ENCODE measurements at places on chromosomes 5 and 9.

DNA sequence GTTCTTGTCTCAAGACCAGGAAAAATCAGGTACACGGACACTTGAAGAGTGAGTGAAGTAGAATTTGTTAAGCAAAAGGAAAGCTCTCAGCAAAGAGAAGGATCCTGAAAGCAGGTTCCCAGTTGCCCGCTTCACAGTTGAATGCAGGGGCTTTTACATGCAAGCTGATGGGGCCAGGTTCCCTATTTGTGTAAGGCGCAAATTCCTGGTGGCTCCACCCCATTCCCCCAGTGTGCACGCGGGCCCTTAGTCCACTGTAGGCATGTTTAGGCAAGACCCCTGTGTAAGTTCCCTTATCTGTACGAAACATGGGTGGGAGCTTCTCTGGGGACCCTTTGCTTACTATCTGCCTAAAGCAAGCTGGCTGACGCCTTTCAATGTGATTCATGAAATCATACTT is 2.7 kb upstream of the AGTPBP1 start:
- no peak for DNase-seq

- DNase-seq = no peak
Measured at GRCh38 chr9:23842565-23843129, 16.6 kb upstream of the ELAVL2 start.

- no peak for DNase-seq
Measured at GRCh38 chr5:107499776-107500175, 171.0 kb downstream of the EFNA5 start.

DNA sequence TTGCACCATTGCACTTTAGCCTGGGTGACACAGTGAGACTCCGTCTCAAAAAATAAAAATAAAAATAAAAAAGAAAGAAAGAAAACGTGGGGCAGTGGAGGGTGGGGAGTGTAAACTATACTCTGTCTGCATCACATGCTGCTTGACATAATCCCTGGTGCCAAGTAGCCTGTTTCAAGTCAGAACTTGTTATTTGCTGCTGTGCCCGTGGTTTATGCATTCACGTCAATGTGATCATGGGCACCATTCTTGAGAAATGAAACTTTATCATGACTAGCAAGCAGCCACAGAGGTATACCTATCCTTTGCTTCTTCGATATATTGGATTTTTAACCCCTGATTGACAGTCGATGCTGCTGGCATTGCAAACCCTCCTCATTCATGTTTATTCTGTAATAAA is 4.1 kb upstream of the SMU1 start:
- no peak for DNase-seq

DNA sequence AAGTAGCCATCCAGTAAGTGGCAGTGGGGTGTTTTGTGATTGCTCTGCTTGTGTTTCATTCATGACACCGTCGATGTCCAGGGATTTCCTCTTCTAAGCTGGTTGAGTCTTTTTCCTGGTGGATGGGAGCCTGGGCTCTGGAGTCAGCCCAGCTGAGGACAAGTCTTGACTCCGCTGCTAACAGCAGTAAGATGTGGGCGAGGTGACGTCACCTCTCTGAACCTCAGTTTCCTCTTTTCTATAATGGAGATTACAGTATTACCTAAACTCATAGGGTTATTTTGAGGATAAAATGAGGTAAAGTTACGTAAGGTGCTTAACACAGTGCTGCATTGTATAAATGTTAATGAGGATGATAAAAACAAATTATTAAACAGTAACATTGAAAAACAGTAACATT is 21.3 kb downstream of the FGF1 start:
- DNase-seq = no peak

GRCh38 chr5:138223532-138223931 is 10.4 kb upstream of the CDC23 start:
- no peak for DNase-seq

DNA sequence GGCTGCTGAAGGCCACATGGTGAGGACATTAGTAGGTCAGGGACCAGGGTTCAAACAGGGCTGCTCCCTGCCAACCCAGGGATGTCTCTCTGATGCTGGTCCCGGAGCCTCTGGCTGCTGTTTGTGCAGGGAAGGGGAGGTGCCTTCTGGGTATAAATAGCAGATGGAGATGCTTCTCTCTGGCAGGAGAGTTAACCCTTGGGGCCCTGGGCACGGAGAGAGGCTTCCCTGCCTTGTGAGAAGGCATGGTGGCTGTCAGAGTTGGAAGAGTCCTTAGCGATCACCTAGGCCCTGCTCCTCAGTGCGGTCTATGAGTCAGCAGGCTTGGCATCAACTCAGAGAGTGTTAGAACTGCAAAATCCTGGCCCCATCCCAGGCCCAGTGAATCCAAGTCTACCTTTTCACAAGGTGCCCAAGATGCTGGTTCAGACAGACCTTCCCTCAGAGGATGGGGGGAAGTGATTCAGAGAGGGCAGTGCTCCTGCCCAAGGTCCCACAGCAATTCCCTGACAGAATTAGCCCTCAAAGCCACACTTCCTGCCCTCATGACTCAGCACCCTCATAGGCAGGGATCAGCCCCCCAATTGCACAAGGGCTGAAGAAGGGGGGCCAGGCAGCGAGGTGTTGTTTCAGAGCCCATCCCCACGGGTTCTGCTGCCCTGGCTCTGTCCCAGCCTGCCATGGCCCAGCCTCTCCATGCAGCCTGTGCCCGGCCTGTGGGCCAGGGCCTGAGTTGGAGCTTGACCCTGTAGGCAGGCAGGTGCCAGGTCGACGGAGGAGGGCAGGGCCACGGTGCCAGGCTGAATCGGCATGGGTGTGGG is 25.6 kb downstream of the CAMK2A start:
- no peak for DNase-seq

DNA sequence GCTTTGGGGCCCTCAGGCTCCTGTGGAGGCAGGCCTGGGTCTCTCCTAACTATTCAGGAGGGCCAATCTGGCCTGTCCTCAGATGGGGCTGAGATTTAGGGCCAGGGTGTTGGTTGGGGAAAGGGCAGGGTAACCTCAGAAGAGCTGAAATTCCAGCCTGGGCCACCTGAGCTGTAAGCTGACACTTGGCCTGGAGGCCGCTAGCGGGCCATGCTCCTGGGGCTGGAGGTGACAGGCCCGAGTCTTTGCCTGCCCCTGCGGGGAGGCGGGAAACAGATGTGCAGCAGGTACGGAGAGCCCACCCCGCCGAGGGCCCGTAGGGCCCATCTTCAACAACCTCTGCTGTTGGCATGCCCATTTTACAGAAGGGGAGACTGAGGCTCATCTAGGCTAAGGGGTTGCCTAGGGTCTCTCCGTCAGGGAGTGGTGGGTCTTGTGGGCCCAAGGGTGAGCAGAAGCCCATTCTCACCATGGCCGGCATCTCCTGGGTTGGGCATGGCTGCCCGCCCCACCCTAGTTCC is 69.5 kb downstream of the RXRA start:
- no peak for DNase-seq

DNA sequence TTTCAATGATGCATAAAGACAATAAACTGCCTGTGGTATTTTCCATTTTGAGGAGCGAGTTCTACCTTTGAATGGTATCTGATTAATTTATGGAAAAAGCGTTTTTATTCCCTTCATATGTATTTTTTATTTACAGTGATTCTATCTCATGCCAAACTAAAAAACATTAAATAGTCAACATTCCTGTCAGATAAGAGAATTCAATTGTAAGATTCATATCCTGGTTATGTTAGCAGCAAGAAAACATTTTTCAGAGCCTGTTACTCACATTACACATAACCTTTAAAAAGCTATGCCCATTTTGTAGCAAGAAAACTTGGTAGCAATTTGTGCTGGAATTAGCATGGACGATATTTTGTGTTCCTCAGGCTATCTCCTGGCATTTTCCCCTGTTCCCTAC is 55.1 kb upstream of the PRLR start:
- DNase-seq = no peak

DNA sequence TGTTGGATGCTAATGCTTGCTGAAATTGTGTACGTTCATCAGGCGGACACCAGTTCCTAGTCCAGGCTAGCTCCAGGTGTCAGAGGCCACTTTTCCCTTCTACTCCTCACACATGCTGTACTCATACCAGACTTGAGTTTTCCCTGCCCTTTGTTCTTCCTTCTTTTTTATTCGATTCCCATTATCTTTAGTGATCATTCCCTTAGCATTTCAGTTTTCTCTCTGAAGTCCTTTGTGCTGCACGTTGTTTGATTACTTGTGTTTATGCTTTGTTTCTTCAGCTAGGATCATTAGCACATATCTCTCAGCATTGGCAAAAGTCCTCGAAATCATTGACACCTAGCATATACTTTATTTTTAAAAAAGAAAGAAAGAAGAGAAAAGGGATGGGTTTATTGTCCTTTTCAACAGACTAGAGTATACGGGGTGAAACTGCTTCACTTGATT is 409 bp upstream of the COX7C start:
- DNase-seq = no peak

GRCh38 chr9:95452176-95452575 is 64.6 kb downstream of the PTCH1 start:
- no peak for DNase-seq

- no peak for DNase-seq
Measured at GRCh38 chr5:33852319-33852718, 39.5 kb downstream of the ADAMTS12 start.

DNA sequence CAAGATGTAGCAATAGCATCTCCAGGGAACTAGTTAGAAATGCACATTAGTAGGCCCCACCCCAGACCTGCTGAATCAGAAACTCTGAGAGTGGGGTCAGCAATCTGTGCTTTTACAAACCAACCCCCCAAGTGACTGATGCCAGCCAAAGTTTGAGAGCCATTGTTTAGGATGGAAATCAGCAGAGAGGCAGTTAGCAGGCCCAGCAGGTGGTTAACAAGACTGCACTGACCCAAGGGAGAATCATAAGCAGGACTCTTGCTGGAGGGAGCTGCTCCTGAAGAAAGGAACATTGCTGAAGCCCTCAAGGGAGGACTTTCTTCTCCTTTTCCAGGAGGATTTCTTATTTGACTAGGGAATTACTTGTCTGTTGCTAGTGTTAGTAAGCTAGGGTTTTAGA is 74.2 kb upstream of the SLC12A2 start:
- DNase-seq = no peak

DNA sequence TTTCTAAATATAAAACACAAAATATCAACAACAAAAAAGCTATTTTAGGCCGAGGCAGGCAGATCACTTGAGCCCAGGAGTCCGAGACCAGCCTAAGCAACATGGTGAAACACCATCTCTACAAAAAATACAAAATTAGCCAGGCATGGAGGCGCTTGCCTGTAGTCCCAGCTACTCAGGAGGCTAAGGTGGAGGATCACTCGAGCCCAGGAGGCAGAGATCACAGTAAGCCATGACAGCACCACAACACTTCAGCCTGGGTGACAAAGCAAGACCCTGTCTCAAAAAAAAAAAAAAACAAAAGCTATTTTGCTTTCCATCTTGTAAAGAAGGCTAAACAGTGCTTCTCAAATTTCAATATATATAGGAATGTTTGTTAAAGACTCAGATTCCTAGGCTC is 11.3 kb downstream of the C5orf15 start:
- no peak for DNase-seq

DNA sequence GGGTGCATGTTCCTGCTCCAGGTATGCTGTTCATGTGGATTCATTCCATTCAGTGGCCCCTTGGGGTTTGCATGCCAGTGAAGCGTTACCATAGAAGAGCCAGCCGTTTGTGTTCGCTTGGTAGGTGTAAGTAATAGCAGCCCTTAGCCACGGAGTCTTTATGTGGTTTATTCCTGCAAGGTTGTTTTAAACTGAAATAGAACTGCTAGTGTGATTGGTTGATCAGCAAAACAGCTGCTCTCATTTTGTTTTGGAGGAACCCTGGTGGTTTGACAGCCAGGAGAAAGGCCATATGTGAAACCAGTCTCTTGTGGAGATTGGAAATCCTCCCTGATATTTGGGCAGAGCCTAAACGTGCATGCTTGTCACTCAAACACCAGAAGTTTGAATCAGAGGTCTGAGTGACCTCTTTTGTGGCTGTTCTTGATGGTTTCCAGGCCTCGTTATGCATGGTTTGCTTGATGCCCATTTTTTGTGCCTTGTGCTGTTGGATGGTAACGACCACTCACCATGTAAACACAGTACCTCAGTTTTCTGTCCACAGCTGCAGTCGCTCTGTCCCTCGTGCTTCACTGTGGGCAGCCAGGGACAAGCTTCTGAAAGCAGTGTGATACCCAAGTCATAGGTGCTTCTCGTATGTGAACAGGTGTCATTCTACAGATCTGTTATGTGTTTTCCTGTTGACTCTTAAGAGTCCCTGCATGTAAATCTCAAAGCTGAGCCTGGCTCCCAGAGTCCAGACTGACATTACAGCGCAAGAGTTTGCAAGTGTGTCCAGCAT is 58.3 kb upstream of the NXNL2 start:
- no peak for DNase-seq

DNA sequence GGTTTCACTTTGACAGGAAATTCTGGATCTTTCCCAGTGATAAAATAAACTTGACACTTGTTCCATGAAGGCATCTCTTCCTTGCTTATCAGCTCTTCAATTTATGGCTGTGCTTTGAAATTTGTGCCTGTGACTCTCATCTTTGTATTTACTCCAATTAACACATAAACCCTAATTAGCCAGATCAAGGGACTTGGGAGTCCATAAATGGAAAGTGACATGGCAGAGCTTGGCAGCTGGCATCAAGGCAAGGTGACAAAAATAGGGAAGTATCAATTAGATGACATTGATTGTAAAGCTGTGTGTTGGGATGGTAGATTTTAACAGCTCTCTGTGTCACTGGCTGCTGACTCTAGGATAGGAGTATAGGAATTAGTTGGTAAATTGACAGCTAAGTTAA is 133.9 kb downstream of the PBX3 start:
- no peak for DNase-seq

GRCh38 chr5:142981886-142982820 is 212.0 kb downstream of the ARHGAP26 start:
- DNase-seq = no peak

Measured in stimulated activated naive CD4-positive, alpha-beta T cell treated with Interleukin-2 at 50 U/mL for 16 hours (primary cell).